ENCODE measurements at places on chromosomes 5 and 9.

GRCh38 chr5:13601112-13601511 lies 343.4 kb downstream of the DNAH5 start:
- DNase-seq: no peak

- no peak for DNase-seq
These were observed 921.8 kb downstream of the NR2F1-AS1 start for GRCh38 chr5:92659246-92659645.

DNA sequence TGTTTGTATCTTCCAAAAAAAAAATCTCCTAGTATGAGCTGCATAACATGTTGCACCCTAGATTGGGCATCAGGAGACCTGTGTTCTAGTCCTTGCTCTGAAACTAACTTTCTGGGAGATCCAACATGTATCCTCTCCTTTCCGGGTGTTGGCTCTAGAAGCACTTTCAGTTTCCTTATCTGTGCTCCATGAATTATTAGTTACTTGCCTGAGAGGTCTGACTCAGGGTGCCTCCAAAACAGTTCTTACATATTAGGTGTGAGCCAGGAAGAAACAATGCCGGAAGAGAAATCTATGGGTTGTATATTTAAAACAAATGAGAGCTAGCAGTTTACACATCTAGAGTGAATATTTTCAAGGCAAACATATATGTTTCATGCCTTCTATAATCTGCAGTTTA lies 36.7 kb upstream of the SLC36A2 start:
- DNase-seq: no peak

- peak; percentile 60 for DNase-seq
These were observed 13.2 kb downstream of the SEMA4D start for GRCh38 chr9:89484475-89485404.

DNA sequence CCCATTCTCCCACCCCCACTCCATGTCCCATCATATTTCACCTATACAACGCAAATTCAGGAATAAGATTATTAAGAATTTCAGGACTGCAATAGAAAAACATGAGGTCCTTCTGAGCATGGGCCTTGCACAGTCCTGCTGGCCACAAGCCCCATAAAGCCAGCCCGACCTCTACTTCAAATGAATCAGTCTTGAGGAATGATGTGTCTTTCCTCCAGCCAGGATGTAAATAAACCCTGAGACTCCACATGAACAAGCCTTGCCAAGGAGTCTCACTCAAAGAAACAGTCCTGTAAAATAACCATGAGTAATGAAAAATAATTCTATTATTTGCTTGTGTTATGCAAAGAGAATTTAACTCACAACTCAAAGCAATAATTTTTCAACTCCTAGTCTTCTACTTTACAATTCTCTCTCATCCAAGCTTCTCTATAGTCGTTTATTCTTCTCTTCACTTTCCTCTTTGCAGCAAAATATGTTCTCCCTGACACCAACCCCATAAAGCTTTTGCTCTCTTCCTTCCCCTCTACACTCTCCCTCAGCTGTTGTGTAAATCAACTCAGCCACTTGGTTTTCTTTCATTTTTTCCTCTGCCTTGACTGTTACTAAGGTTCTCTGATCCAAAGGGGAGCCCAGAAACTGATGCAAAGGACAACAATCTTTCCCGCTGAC lies 140.1 kb upstream of the MOCS2 start:
- DNase-seq: no peak

GRCh38 chr5:172266071-172266675 lies 17.4 kb downstream of the UBTD2 start:
- no peak for DNase-seq

GRCh38 chr9:13899924-13900323 lies 414.0 kb downstream of the NFIB start:
- DNase-seq: no peak

DNA sequence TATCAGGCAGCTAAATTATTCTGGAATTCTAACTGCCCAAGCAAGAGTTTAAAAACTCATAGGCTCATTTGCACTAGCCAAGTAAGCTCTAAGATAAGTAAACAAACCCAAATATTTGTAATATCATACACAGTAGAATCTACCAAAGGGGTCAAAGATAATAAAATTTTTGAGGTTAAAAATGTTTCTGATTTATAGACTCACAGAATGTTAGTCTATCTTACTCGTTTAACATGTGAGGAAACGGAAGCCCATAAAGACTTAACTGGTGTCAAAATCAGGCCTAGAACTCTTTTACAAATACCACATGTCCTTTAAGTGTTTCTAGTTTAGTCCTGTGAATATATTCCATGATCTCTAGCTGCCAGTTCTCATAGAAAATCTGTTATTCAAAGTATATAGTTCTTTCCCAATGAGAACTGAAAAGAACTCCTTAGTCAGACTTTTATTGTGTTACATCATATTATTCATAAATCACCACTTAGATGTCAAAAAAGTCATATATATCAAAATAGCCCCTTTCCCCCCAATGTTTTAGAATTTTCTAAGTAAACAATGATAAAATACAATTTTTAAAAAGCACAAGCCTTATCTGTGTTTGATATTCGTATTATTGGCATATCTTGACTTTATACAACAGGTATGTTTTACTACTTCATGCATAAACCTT lies 13.9 kb downstream of the RAB14 start:
- DNase-seq: no peak

DNA sequence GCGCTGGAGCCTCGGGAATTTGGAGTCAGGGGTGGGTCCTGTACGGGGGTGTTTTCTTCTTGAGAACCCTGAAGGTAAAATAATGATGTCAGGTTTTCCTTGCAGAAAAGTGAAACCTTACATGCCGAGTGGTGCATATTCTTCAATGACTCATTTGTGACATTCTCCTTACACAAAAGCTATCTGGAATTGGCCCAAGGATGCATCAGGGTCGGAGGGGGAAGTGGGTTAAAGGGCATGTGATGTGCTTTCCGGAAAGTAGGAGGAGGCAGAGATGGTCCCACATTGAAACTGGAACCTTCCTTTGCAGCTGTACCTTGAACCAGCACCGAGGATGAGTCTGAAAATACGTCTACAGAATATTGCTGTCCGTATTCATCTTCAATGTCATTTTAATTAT lies 411.2 kb upstream of the IRX4 start:
- no peak for DNase-seq

- no peak for DNase-seq
These were observed 99.8 kb downstream of the VAV2 start for GRCh38 chr9:133892193-133892920.

DNA sequence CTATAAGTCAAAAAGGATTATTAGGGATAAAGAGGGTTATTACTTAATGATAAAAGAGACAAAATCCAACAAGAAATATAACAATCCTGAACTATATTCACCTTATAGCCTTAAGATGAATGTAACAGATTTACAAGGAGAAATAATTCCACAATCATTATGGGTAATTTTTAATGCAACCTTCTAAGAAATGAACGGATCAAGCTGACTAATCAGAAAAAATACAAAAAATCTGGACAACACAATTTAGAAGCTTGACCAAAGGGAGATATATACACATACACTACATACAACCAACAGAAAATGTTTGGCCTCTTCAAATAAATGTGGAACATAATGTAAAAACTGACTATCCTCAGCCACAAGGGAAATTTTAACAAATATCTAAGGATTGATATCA lies 102.3 kb downstream of the CPLANE1 start:
- no peak for DNase-seq

- no peak for DNase-seq
These were observed 621 bp downstream of the CEP72 start for GRCh38 chr5:612498-613424.

DNA sequence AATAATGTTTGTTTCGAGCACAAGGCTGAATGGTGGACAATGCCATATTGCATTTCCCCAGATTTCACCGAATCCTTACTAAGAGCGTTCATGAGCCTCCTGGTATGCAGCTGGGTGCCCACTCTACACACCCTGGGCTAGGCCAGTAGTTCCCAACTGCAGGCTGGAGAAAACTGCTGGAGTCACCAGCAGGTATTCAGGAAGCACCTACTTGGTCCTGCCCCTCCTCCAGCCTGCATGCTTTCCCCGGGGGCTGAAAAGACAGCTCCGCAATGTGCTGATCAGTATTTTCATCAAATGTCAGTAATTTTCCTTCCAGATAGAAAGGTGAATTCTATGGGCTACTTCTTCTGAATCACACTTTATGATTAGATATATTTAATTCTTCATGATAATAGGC lies 34.4 kb downstream of the SRD5A1 start:
- no peak for DNase-seq

DNA sequence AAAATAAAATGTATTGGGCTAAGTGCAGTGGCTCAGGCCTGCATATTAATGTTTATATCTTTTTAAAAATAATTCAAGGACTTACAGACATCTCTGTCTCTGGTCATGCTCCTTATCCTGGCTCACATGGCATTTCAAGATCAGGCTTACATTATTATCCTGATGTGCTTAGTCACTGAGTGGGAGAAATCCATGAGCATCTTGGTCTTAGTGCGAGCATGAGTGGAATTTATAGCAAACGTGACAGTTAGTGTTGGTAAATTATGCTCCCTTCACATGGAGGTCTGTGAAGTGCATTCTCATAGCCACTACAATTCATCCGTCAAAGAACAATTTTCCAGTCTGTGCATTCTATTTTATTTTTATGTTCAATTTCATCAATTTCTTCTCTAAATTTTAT lies 237.8 kb upstream of the EDIL3 start:
- no peak for DNase-seq

- peak; percentile 30 for DNase-seq
These were observed 14.3 kb upstream of the NR4A3 start for GRCh38 chr9:99807276-99807852.

GRCh38 chr9:5793812-5794211 lies 39.1 kb downstream of the ERMP1 start:
- no peak for DNase-seq

- DNase-seq: no peak
These were observed 47.7 kb downstream of the NSUN2 start for GRCh38 chr5:6585168-6585567.

DNA sequence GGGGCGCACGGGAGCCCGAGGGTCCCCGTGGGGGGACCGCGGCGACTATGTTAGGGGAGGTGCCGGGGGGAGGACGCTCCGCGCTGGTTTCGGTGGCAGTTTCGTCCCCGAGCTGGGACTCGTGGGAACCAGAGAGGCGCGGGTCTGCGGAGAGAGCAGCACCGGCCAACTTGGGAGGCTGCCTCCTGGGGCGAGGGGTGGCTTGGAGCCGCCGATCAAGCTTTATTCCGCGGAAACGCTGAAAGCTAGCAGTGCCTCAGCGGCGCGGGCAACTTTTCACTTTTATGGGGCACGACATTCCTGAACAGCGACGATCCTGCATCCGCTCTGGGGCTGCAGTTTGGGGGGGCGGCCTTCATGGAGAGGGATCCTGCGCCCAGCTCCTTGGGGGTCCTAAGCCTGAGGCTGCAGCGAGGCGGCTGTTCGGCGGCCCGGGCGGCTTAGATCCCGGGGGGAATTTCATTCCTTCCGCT lies 369 bp downstream of the OCLN start:
- no peak for DNase-seq

DNA sequence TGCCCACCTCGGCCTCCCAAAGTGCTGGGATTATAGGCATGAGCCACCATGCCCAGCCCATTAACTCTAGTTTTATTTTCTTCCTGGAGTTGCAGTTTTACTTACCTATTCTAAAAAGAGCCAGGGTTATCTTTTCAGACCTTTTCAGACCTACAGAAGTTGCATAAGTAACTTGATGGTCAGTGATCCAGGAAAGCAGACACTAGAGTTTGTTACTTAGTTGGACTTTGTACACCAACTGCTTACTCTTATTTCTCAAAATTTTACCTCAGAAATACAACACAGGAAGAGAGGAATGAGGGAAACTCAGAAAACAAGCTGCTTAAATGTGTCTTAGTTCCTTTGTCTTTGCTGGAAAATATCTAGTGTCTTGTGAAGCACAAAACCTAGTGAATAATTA lies 25.4 kb downstream of the RAD23B start:
- DNase-seq: no peak

DNA sequence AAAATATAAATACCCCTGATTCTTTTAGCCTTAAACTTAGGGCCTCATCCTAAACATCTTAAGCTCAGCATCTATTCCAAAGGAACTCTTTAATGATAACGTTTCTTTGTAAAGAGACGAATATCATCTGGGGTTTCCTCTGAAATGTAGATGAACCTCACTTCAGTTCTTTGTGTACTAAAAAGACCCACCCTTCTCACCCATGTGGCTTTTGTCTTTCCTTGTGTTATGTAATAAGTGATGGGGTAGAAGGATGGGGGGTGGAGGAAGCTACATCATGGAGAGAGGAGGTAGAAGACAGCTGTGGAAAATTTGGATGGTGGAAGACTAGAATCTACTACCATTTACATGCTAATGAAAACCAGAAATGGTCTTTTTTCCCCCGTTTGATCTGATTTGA lies 111.0 kb downstream of the NDUFS4 start:
- no peak for DNase-seq

GRCh38 chr5:146802945-146803522 lies 75.5 kb downstream of the PPP2R2B start:
- DNase-seq: no peak

DNA sequence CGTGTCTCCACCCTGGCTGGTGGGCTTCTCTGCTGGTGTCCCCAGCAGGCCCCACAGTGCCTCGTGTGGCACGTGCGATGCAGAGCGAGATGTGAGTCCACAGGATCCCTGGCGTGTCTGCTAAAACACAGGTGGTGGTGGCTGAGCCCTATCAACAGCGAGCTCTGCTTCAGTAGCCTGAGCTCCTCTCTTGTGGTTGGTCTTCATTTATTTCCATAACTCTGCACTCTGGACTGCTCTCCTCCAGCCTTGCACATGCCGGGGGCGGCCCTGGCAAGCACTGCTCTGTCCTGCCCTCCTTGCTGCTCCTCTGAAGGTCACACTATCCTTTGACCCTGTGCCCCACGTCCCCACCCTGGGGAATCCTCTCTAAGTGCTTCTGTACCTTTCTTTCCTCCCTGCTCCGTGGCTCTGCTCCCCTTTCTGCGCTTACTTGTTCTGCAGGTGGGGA lies 59.2 kb downstream of the NSUN2 start:
- no peak for DNase-seq

GRCh38 chr9:72592502-72593403 lies 71.3 kb downstream of the TMC1 start:
- peak; percentile 15 for DNase-seq

DNA sequence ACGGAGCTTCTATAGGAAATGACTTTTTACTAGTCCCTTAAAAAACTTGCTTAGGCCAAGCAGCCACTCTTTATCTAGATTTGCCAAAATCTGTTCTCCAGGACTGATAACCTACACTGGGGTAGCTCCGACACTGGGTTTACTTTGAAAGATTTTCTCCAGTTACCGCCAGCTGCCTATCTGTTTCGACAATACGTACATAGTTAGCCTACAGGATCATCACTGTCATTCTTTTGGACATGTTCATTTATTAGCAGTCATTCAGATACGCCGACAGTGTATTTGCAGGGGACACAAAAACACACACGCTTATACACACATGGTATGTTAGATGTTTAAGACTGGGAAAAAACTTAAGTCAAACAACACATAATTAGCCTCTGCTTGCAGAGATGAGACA lies 225.7 kb downstream of the DCP2 start:
- DNase-seq: no peak

- DNase-seq: no peak
These were observed 210.1 kb downstream of the EPB41L4A start for GRCh38 chr5:112208699-112209615.

GRCh38 chr5:26843677-26844076 lies 194.7 kb downstream of the CDH9 start:
- DNase-seq: no peak
